NCI-H1092 treated with DMSO at 0.1 percent for 48 hours (cell line): ENCODE measurements at places on chromosomes 1 and 21.

- no peak for DNase-seq
These were observed 400.7 kb upstream of the DAB1 start for GRCh38 chr1:57824535-57824934.

DNA sequence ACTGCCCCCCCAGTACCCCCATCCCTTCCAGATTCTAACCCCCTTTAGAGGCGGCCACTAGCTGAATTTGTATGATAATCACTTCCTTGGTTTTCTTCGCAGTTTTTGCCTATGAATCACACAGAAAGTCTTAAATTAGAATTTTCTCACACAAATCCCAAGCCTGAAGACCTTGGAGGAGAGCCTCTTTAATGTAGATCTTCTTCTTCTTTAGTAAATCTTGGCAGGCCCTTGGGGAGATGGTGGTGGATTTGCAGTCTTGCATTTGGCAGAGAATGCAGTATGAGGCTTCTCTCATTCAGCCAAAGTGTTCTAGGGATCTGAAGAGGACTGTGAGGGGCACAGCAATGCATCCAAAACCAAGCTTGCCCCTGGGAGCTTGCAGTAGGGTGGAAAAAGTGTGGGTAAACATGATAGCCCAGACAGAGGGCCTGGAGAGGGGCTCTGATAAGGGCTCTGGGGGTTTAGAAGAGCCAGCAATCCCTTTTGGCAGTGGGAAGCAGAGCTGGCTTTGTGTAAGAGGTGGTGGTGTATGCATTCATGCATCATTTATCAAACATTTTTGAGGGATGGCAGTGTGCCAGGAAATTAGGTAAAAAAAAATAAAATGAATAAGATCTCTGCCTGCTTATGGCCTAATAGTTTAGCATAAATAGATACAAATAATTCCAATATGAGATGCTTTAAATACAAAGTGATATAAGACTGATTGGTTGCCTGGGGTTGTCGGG lies 7.7 kb upstream of the CDC42 start:
- peak; percentile 93 for DNase-seq

DNA sequence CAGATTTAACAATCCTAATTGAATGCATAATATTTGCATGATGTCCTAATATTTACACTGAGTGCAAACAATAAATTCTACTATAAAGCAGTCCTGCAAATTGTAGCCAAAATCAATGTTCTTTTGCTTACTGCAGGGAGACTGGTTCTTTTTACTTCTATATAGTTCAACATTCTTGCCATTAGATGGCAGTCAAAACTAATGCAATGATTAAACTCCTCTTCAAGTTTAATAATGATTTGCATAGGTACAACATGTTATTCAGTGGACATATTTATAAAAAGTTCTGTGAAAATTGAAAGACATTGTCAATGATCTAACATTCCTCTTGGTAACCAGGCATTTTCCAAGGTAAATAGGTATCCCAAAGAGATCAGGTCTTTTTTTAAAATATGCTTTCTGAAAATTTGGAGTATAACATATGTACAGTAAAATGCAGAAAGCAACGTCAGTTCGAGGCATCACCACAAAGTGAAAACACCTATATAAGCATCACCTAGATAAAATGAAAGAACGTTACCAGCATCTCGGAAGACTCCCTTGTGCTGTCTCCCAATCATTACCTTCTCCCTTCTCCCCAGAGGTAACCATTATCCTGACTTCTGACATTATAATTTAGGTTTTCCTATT lies 9.8 kb upstream of the FNBP1L start:
- peak; percentile 59 for DNase-seq

DNA sequence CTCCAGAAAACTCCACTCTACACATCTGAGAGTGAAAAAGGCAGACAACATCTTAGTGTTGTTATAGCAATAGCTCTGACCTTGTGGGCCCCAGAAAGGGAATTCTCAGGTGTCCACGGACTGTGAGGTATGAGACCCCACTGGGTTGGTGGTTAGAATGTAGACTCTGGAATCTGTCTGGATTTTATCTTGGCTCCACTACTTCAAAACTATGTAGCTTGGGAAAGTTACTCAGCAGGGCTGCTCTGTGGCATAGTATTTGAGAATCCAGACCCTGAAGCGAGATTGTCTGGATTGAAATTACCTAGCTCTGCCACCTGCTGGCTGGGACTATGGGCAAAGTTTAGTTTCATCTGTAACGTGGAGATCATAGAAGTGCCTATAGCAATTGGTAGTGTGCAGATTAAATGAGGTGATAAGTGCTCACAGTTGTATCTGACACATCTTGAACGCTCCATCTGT lies 25.8 kb downstream of the PRDM2 start:
- no peak for DNase-seq

DNA sequence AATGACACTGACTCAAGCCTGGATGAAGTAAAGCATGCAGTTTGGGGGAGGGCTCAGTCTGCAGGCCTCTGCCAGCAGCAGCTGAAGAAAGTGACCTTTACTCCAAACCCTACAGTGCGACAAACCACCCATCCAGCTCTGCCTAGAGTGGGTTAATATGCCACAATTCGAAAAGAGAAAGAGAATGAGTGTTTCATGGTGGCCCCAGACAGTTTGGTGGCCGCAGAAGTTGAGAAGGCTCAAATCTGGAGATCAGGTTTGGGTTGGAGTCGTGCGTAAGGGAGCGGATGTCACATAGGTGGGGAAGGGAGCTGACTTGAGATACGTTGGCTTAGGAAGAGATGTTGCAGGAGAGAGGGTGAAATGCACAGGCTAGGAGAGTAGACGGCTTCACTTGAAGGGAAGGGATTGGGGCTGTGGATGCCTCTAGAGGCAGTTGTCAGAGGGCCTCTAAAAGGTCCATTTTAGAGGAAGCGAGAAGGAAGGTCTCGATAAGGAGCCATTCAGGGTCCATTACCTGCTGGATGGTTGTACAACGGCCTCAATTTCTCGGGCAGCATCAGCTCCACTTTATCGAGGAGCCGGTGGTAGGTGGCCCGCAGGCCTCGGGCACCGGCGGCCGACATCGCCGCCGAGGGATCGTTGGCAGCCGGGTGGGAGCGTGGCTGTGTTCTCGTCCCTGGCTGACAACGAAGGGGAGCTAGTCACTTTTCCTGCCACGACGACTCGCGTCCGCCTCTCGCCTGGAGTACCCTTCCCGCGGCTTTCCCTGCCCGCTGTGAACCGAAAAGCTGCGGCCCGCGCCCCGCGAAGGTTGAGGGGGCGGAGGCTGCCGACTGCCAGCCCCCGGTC lies 1.0 kb upstream of the DCAF6 start:
- DNase-seq, result peak; percentile 81
